Mesenteric fat pad (tissue), 1 donor: ENCODE measurements at places on chromosomes 7 and 10.

DNA sequence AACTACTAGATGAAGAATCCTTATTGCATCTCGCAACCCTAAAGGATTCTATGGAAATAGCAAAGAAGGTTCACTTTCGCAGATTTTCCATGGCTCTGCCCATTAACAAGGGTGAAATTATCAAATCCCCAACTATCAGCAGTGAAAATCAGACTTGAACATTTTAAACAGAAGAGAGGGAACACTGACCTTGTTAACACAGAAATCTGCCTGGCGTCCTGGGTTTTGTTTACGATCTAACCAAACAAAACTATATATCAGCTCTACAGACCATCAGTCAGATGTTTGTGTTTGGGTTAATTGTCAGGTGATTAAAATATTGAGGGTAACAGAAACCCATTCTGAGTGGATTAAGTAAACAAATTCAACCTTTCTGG is 1.9 kb downstream of the CTTNBP2 start:
- DNase-seq, result no peak

DNA sequence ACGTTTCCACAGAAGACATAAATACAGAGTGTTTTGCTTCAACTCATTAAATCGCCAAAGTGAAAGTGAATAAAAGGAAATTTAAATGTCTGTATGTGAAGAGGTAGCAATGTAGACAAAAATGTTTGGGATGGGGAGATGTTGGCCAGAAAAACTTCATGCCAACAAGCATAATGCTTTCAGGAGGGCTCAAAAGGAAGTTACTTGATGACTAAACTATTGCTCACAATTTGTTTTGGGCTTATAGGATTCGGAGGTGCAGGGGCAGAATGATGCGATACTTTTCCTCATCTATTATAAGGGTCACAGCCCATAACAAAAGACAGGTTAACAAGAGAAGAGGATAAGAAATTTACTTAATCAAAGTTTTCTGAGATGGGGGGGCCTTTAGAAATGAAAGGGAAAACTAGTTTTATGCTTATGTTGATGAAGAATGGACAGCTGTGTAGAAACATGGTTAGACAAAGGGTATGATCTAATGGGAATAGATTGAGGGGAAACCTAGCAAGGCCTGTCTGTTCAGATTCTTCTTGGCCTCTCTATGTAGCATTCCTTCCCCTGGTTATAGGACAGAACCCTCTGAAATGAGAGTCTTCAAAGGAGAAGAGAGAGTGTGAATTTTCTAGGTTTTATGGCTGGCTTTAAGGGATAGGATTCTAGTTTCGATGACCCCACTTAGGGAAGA is 898.6 kb downstream of the LRMDA start:
- DNase-seq, result no peak

- no peak for DNase-seq
Measured at GRCh38 chr10:111338805-111339204, 262.0 kb downstream of the ADRA2A start.

DNA sequence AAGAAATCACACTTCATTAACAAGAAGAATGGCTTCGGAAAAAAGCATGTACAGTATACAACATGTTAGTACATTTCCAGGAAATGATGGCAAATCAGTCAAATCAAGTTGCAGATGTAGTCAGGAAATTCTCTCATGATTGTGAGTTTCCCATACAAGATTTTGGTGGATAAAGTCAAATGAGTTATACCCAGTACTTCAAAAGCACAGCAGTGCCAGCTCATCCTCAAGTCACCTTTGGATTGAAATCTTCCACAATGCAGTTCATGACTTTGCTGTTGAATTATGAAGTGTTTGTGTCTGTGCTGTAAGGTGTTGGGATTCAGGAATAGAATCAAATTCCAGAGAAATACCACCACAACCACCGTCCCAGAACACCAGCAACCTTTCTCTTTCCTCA is 301.3 kb upstream of the BMPER start:
- no peak for DNase-seq

GRCh38 chr10:109963439-109963838 is 40.1 kb upstream of the XPNPEP1 start:
- no peak for DNase-seq

- peak; percentile 81 for DNase-seq
Measured at GRCh38 chr10:49740346-49741107, 21.6 kb downstream of the OGDHL start.

- DNase-seq, result no peak
Measured at GRCh38 chr10:110203500-110204455, 3.6 kb upstream of the MXI1 start.

- DNase-seq, result peak; percentile 85
Measured at GRCh38 chr10:43845121-43845520, 196.4 kb upstream of the ZNF32 start.

- no peak for DNase-seq
Measured at GRCh38 chr7:22759721-22760120, 32.7 kb downstream of the IL6 start.

DNA sequence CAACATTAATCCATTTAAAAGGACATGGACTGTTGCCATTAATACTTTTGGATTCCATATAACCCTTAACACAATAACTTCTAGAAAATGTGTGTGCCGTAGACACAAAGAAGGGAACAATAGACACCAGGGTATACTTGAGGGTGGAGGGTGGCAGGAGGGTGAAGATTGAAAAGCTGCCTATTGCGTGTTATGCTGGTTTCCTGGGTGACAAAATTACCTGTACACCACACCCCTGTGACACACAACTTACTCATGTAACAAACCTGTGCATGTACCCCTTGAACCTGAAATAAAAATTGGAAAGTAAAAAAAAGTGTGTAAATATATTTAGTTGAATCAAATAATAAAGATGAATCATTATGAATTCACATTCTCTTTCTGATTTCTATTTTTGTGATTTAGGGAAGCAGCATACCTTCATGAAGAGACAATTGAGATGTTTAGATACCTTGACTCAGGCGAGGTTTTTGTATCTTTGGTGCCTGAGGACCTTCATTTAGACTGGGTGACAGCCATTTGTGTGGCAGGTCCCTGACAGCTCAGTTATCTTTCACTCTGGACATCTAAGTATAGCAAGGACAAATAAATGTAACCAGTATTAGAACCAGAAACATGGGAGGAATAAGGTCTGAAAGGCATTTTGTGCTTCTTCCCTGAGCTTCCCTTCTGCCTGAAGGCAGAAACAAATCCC is 28.7 kb downstream of the GIMAP8 start:
- no peak for DNase-seq

- DNase-seq, result no peak
Measured at GRCh38 chr7:118045629-118046028, 138.3 kb upstream of the LSM8 start.

GRCh38 chr10:3960496-3960895 is 175.5 kb upstream of the KLF6 start:
- DNase-seq, result no peak

GRCh38 chr10:63865210-63865609 is 344.0 kb downstream of the REEP3 start:
- no peak for DNase-seq

- no peak for DNase-seq
Measured at GRCh38 chr10:108060246-108060645, 895.7 kb upstream of the SORCS1 start.

GRCh38 chr10:29951441-29951931 is 107.9 kb downstream of the JCAD start:
- no peak for DNase-seq

GRCh38 chr7:34315032-34315431 is 343.0 kb upstream of the NPSR1 start:
- no peak for DNase-seq

DNA sequence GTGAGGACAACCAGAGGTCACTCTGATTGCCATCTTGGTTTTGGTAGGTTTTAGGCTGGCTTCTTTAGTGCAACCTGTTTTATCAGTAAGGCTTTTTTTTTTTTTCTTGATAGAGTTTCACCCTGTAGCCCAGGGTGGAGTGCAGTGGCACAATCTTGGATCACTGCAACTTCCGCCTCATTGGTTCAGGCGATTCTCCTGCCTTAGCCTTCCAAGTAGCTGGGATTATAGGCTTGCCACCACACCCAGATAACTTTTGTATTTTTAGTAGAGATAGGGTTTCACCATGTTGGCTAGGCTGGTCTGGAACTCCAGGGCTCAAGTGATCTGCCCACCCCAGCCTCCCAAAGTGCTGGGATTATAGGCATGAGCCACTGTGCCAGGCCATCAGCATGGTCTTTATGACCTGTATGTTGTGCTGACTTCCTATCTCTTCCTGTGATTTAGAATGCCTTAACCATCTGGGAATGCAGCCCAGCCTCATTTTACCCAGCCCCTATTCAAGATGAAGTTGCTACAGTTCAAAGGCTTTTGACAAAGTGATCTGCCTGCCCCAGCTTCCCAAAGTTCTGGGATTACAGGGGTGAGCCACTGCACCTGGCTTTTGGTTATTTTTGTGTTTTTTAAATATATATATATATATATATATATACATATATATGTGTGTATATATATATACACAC is 7.0 kb upstream of the ZNF425 start:
- no peak for DNase-seq

DNA sequence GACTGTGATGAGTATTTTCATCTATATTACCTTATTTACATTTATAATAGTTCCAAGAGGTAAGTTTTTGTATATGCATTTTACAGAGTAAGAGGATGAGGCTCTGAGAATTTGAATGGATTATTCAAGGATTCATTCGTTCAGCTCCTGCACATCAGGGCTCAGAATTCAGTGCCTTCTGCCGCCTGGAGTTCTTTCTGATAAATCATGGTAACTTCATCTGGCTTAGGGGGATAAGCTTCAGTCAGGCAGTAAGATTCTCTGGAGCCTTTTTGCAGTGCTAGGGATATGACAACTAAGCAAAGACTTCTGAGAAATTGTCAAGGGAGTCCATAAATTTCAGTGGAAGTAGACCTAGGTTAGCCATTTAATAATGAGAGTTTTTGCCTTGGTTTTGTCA is 668.6 kb downstream of the NRG3 start:
- no peak for DNase-seq

DNA sequence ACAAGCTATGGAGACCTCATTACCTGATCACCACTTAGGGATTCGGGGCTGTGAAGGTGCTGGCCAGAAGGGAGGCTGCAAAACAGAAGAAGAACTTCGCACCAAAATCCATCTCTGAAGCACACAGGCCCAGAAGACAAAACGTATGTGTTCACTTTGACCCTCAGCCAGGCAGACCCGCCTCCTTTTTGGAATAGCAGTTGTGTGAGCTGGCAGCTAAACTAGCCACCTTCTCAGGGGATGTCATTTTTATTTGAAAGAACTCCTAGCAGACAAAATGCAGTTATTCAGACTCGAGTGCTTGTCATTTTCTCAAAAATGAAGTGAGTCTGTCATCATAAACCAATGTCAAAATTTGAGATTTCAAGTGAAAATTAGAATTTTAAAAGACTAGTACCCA is 71.7 kb downstream of the TNS3 start:
- no peak for DNase-seq

DNA sequence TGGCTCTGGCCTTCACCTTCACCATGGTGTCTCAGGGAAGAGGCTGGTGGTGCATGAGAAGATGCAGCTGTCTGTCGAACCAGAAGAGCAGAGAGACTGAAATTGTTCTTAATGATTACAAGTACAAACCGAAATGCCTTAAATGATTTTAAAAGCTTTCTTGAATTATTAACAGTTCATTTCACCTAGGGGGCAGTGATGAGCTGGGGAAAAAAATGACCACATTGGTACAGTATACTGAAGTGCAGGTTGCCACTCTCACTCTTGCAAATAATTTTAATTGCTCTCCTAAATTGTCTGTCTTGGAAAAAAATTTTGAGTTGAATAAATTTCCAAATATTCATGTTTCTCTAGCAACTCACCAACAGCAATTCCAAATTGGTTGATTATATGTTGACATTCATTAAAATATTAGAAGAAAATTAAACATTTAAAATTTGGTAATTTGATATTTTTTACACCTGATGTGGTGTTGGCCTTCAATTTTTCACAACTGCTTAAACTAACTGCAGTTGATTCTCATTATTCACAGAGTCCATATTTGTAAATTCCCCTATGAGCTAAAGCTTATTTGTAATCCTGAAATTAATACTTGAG is 692.6 kb downstream of the ZWINT start:
- no peak for DNase-seq

DNA sequence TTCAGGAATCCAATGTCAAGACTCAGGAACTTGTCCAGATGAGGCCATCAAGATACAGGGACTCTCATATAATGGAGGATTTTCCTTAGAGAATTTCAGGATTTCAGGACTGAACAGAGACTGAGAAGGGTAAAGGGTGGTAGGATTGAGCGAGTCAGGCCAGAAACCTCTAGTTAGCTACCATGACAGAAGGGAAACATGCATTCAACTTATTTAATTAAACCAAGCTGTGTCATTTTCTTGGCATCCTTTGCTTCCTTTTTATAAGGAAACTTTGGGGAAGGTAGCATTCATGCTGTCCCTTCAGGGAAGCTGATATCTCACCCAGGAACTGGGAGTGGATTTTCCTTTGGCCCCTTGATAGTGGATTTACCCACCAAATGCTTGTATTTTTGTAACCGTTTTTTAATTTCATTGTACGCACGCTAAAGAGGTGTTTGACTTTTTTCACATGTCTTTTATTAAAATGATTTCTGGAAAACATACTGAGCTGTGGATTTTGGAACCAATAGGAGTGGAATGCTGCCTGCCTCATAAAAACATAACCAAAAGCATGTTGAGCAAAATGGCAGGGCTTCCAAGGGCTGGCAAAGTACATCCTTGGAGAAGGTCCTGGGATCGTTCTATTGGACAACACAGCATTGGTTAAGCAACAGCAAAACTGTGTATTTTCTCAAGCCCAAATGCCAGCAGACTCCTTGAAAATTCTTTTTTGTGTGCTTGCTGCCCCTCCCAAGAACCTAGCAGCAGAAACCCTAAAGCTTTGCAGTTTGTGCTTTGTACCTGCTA is 104.5 kb downstream of the CXCL12 start:
- no peak for DNase-seq

- DNase-seq, result no peak
Measured at GRCh38 chr10:95214369-95214768, 20.3 kb downstream of the ACSM6 start.

DNA sequence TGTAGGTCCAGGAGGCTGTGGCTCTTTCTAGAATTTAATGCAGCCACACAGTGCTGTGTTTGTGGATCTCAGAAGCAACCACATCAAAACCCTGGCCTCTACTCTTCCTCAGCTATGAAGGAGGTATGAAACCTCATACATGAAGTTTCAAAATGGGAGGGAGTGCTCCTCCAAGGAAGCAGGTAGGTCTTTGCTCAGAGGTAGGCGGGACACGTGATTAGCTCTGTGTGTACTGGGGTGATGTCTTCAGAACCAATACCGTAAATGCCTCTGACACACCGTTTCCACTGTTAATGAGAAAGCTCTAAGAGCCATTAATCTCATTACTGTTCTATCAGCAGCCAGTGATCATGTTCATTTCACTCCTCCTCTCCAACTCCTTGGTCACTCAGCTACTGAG is 126.1 kb downstream of the PLXNA4 start:
- DNase-seq, result no peak

DNA sequence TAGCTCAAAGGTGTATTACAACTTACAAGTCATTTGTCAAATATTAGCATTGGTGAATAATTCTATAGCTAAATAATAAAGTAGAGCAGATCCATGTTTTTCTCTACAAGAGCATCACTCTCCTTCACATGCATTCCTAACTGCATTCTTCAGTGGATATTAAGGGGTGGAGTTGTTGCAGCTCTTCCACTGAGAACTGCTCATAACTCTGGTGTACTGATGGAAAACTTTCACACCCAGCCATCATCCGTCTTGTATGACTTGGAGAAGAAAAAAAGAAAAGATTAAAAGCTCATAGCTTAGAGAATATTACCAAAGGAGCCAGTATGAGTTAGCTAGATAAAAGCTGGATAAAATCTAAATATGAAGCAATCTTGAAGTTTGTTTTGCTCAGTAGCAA is 10.2 kb upstream of the FAM13C start:
- DNase-seq, result no peak
